ENCODE measurements at places on chromosomes 13 and 19. TPM values are rescaled to one million over a fixed set of nuclear protein-coding genes. Genes with fewer than 3 reads are reported as not detected.

DNA sequence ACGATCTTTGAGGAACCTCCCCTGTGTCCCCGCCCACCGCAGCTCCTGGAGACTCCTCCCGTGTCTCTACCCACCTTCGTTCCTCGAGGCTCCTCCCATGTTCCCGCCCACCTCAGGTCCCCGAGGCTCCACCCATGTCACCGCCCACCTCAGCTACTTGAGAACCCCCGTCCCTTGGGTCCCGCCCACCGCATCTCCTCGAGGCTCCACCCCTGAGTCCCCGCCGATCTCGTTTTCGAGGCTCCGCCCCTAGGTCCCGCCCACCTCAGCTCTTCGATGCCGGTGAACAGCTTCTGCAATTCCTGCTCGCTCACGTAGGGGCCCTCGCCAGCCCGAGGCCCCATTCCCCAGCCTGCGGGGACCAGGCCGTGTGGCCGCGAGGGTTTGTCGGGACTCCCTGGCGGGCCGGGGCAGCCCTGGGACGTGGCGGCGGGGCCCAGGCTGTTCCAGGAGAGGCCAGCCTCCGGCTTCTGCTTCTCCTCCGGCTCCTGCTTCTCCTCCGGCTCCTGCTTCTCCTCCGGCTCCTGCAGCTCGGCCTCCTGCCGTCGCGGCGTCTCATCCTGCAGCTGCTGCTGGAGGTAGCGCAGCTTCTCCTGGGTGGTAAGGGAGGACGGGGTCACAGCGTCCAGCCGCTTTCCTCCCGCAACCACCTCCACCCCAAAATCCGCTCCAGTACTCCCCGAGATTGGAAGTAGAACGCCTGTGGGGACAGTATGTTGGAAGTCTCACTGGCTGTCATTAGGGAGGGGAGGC is 16.7 kb downstream of the TSKS start:
- H3K4me1 ChIP-seq: no peaks in the 10 kb centered on the region
- no peaks in the 10 kb centered on the region for H3K27me3 ChIP-seq
- no peak overlapping the region for H3K4me3 ChIP-seq
- no peak overlapping the region for H3K27ac ChIP-seq

GRCh38 chr13:30862707-30863106 is 43.4 kb upstream of the MEDAG start:
- H3K4me3 ChIP-seq: no peak overlapping the region
- peaks cover 28% of the 10 kb centered on the region for H3K4me1 ChIP-seq
- no peak for DNase-seq
- H3K27me3 ChIP-seq: peaks cover 7% of the 10 kb centered on the region
- no peak overlapping the region for H3K27ac ChIP-seq
- no peaks in the 10 kb centered on the region for H3K36me3 ChIP-seq

DNA sequence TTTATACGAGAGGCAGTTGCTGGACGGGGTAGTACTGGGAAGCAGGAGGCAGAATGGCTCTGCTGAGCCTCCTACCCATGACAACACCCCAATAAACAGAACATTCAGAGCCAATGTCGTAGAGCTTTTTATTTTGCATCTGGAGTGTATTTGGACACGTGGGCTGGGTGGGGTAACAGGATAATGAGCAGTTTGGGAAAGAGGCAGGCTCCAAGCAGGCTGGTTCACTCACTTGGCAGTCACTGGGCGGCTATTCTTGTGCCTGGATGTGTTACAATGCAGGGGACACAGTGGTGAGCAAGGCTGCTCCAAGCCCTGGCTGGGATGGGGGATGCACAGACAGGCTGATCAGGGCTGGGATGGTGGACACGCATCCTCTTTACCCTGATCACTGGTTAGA is 9.5 kb downstream of the ACTMAP start:
- peaks cover 11% of the 10 kb centered on the region for H3K36me3 ChIP-seq
- DNase-seq: no peak
- no peaks in the 10 kb centered on the region for H3K27me3 ChIP-seq
- peak overlapping the region; percentile 50 for H3K27ac ChIP-seq
- H3K4me3 ChIP-seq: no peak overlapping the region

GRCh38 chr19:46974181-46974580 is 45.5 kb upstream of the NPAS1 start:
- peak overlapping the region; percentile 98 for H3K27ac ChIP-seq
- H3K36me3 ChIP-seq: no peaks in the 10 kb centered on the region
- no peak for DNase-seq
- H3K4me3 ChIP-seq: no peak overlapping the region

GRCh38 chr13:113564331-113565023 is 20.1 kb upstream of the TFDP1 start:
- no peak overlapping the region for H3K4me3 ChIP-seq
- H3K27me3 ChIP-seq: peaks cover 13% of the 10 kb centered on the region
- H3K36me3 ChIP-seq: no peaks in the 10 kb centered on the region
- no peak for DNase-seq
- H3K4me1 ChIP-seq: no peaks in the 10 kb centered on the region
- no peak overlapping the region for H3K27ac ChIP-seq

- DNase-seq: no peak
- H3K27me3 ChIP-seq: no peaks in the 10 kb centered on the region
- no peaks in the 10 kb centered on the region for H3K36me3 ChIP-seq
These were observed 782.4 kb upstream of the GPC6 start for GRCh38 chr13:92444244-92444643.

- peaks cover 11% of the 10 kb centered on the region for H3K4me1 ChIP-seq
- no peaks in the 10 kb centered on the region for H3K36me3 ChIP-seq
- peak overlapping the region; percentile 71 for H3K27ac ChIP-seq
These were observed 262.8 kb upstream of the RFC3 start for GRCh38 chr13:33554919-33555791.

- no peak overlapping the region for H3K27ac ChIP-seq
- DNase-seq: no peak
- no peaks in the 10 kb centered on the region for H3K4me1 ChIP-seq
- H3K27me3 ChIP-seq: no peaks in the 10 kb centered on the region
- no peak overlapping the region for H3K4me3 ChIP-seq
- H3K36me3 ChIP-seq: no peaks in the 10 kb centered on the region
These were observed 73.3 kb downstream of the RFC3 start for GRCh38 chr13:33891196-33891742.

Gene TPM4
- total RNA-seq: 268 TPM

Gene ZNF442
- 2.7 TPM for total RNA-seq

Gene ZMYM2
- 82.1 TPM for total RNA-seq

Gene LYPD3
- total RNA-seq: 0.67 TPM

Measured in cardiac muscle cell (in vitro differentiated cells and primary cell).